ENCODE measurements at places on chromosomes 4 and X.

- no peak for DNase-seq
These were observed 86.3 kb downstream of the EGF start for GRCh38 chr4:109998867-109999584.

GRCh38 chrX:131264053-131264452 is 25.1 kb downstream of the IGSF1 start:
- DNase-seq: no peak

DNA sequence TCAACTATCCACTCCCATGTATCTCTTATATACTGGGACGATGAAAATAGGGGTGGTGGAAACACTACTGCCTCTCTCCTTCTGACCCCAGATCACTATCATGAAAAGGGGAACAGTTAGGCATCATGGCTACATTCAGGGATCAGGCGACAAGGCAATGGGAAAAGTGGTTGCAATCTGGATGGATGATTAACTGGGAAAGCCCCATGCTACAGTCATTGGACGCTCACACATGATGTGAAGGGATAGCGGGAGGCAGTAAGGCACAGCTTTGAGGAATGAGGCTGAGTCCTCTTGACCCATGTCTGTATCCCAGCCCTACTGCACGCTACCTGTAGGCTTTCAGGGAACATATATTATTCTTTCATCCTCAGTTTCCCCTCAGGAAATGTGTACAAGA is 10.2 kb downstream of the GASK1B start:
- DNase-seq: no peak

DNA sequence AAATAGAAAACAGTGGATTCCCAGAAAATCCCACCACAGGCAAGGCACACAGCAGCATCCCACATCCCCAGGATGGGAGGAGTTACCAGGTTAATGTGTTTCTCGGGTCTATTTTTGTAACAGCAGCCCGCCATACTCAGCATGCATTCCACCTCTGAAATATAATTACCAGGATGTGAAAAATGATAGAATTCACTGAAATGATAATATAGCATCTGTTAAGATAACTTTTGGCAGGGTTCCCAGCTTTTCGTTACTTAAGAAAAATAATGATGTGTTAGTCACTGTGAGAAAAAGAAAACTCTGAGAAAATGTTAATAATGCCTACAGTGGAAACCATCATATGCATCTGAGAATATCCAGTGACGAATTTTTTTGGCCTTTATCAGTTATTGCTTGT is 87.1 kb downstream of the VCX2 start:
- no peak for DNase-seq

DNA sequence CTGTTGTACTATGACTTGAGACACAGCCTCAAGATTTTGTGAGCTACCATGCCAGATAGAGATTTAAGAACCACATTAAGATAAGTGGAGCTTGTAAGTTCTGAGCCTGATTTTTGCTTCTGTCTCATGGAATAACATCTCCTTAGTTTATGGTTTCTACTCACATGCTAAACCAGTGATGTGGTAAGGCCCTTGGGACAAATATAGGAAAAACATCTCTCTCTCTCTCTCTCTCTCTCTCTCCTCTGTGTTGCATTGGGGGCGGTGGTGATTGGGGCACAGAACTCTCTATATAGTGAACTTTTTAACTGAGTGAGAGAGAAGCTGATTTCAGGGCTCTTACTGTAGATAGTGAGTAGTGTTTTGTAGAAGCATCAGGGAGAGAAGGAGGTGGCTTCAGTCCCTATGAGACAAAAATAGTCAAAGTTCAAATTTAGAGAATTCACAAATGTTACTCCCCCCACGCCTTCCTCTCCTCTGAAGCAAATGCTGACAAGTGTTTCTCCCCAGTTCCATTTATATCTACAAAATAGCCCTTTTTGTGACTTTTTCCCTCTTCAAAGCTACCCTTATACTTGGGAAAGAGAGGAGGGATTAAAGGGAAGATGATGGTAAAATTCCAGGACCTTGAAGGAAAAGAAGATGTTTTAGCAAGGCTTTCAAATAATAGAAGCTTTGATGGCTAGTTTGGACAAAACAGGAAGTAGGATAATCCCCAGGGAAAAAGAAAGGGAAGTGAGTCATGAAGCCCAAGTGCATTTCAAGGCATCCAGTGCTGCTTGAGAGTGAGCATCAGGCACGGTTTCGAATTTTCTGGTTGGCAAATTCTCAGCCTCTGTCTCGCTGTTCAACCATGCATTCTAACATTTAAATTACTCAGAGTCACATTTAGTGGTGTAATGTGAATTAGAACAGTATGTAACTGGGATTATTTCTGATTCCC is 134.3 kb upstream of the AP1S2 start:
- no peak for DNase-seq

- no peak for DNase-seq
These were observed 6.0 kb downstream of the RBPJ start for GRCh38 chr4:26326791-26327190.

DNA sequence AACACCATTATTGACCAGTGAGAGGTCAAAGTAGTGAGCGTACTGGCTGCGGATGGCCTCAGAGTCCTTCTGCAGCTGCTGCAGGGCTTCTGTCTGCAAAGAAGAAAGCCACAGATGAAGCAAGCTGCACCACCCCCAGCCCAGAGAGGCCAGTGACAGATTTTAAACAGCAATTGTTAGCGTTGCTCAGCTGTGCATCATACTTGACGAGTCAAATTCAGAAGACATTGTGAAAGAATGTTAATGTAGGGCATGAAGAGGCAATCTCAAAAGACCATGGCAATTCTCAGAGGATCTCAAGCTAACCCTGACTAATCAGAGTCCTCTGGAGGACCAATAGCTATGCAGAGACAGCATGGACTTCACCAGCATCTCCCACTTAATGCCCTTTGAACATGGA is 16.6 kb downstream of the DKC1 start:
- no peak for DNase-seq

DNA sequence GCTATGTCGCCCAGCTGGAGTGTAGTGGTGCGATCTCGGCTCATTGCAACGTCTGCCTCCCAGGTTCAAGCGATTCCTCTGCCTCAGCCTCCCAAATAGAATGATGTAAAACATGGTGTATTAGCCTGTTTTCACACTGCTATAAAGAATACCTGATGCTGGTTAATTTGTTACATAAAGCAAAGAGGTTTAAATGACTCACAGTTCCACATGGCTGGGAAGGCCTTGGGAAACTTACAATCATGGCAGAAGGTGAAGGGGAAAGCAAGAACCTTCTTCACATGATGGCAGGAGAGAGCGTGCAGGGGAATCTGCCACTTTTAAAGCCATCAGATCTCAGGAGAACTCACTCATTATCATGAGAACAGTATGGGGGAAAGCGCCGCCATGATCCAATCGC is 1191.8 kb downstream of the ARAP2 start:
- DNase-seq: no peak

- DNase-seq: no peak
These were observed 13.1 kb downstream of the TAB3 start for GRCh38 chrX:30875957-30876356.

DNA sequence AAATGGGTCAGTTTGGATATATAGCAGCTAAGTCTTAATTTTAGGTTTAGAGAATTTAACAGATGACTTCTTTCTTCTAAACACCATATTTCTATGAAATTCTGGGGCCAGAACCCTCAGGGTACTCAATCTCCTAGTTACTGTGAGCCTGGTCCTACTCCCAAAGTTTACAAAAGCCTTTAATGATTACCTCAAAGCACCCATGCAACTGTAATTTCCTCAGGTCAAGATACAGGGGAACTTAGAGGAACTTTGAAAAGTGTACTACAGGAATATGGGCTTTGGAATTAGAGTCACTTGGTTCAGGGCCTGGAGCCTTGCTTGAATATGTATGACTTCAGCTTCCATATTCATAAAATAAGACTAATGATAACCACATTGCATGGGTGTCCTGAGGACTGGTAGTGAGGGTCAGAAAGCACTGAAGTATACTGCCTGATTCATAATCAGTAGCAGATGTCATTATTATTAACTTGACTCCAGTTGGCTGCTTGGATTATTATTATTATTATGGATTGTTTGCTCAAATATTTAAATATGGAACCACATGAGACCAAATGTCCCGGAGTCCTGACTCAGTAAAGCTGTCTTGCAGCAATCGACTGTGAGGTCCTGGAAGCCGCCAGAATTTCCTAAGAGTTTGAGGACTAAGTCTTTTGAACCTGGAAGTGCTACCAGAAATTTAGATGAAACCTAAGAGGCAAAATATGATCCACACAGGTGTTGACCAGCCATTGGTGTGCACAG is 2.0 kb upstream of the ADH7 start:
- no peak for DNase-seq

GRCh38 chr4:182648766-182649165 is 268.4 kb downstream of the DCTD start:
- no peak for DNase-seq

- no peak for DNase-seq
These were observed 100.2 kb upstream of the GRIA3 start for GRCh38 chrX:123083924-123084323.

DNA sequence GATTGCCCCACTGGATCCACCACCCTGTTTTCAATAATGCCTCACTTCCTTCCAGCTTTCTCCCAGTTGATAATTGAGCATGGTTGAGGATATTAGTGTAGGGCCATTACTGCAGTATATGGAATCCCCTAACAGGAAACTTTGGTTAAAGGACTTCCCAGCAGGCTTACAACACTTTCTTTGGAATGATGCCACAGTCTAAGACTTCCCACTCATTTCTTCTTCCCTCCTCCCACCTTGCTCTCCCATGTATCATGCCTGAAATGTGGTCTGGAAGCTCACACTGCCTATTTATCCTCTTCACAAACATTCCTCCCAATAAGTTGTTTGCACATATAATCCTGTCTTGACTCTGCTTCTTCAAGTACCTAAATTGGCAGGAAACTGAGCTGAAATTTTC is 863.3 kb downstream of the CENPC start:
- no peak for DNase-seq

GRCh38 chr4:128853741-128854140 is 44.2 kb downstream of the JADE1 start:
- DNase-seq: no peak

- DNase-seq: no peak
These were observed 23.8 kb downstream of the CTSO start for GRCh38 chr4:155929833-155930232.

DNA sequence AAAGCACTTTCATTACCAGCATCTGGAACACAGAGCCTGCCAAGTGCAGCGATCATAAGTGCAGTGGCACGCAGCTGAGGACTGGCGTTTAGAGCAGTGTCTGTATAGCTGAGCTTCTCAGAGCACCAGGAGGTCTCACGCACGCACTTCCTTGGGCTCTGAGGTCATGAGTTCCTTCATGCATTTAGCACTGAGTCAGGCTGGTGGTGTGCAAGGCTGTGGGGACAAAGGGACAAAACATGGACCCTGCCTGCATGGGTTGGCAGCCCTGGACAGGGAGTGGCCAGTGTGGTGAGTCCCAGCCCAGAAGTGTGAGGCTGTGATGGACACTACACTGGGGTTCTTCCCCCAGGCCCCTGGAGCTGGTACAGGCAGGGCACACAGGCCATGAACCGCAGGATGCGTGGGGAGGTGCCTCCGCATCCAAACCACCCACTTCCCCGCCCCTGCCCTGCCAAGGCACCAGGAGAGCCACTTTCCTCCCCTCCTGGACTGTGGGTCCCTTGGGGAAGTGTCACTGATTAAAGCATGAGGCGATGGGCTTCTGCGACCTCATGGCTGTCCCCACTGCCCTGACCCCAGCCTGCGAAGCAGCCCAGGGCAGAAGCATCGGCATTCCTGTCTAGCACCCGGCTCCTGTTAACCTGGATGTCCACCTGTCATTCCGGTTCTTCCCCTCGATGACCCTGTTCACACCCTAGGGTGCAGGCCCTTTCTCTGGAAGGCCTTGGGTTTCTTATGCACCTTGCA is 37.2 kb upstream of the GPR78 start:
- DNase-seq: no peak

DNA sequence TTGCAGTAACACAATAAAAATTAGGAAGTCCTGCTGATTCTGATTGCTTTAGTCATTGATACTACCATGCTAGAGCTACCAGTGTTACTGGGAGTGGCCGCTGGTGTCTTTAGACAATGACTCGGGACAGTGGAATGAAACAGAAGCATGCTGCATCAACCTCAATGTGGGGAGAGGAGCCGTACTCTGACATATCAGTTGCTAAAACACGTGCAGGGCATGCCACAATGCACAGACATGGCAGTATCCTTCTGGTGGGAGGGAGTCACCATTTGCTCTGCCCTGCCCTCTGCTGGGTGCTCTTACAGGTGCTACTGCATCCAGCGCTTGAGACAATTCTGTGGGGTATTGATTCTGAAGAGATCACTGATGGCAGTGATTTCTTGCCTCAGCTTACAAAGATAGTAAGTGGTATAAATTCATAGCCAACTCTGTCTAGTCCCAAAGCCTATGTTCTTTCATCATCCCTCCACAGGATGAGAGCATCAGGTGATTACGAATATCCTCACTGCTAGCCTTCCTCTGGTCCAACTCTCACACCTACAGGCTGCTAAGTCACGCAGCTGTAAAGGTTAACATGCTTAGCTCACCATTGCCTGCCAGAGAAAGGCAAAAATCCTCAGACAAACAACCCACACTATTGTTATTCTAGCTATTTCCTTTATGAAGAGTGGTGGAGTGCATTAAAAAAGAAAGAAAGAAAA is 43.7 kb downstream of the NSG1 start:
- no peak for DNase-seq

DNA sequence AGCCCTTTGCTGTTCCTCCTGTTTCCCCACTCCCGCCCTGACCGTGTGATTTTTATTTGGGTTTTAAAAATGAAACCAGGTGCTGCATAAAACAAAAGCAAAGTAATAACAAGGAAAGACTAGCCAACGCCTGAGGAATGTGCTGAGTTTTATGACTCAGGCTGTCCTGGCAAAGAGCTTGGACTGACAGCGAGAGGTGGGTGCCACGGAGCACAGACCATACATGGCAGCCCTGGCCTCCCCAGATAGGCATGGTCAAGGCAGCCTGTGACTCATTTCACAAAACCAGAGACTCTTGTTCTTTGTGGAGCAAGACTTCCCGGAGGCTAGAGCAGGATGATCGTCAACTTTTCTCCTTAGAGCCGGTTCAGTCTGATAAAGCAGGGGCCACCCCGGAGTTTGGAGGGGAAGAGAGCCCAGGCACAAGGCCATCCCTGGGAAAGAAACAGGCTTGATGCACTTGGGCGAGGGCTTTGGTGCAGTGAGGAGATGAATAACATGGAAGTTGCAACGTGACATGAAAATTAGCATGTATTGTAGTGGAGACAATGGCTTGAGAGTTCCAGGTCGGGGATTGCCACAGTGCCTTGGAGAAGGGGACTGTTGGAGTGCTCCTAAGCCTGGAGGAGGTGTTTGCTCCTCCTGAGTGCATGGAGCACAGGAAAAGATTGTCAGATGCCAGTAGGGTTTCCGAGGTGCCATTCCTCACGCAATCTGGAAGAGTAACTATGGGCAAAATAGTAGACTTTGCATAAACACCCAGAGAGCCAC is 54.8 kb downstream of the C4orf51 start:
- no peak for DNase-seq

- DNase-seq: no peak
These were observed 42.9 kb downstream of the NDST3 start for GRCh38 chr4:118076958-118077766.

GRCh38 chrX:9555354-9555753 is 90.5 kb downstream of the TBL1X start:
- no peak for DNase-seq

- DNase-seq: no peak
These were observed 97.8 kb upstream of the USP9X start for GRCh38 chrX:40987413-40987812.

Data from stimulated activated CD8-positive, alpha-beta memory T cell treated with anti-CD3 and anti-CD28 coated beads, Interleukin-15, amount 100 ng/mL, for 24 hours (primary cell).